GF-D8 (cell line): ENCODE measurements at places on chromosomes 5 and 9.

GRCh38 chr9:36903541-36904435 lies 130.3 kb downstream of the PAX5 start:
- DNase-seq, result no peak

DNA sequence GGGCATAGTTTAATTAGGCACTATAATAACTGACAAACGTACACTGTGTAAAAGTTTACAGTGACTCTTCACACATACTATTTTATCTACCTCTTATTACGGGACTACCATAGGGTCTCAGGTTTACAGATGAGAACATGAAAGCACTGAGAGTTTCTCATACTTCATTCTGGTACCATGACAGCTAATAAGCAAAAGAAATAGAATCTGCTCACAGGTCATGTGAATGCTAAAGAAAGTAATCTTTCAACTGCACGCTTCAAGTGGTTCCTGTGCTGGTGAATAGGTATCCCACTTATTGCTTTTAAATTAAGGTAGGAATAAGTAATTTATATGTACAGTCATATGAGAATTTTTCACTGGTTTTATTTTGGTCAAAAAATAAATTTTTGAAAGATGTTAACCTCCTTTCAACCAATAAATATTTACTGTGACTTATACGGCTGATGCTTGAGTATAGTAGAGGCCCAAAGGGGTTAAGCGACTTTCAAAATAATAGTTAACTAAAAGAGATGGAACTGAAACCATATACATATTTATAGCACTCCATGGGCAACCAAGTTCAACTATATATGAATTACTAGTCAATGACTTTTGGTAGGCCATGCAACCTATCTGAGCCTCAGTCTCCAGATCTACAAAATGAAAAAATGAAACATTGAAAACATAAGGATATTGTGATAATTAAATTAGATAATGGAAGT lies 8.1 kb downstream of the CDKN2A start:
- DNase-seq, result no peak

DNA sequence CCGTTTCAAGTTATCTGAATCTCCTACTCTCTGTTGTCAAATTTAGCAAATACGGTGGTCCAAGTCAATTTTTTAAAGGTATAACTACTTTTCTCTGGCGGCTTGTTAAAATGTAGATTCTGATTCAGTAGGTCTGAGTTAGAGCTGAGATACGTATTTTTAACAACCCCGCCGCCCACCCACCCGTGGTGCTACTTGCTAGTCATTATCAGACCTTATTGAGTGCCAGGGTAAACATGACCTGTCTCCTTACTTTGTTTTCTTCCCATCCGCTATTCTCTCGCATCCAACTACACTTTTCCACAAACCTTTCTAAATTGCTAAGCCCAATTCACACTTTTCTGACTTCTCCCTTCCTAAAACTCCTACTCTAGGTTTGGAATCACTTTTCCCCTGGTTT lies 694 bp upstream of the PLAA start:
- DNase-seq, result no peak

- DNase-seq, result no peak
These were observed 202.9 kb upstream of the WWC1 start for GRCh38 chr5:168088410-168089173.

DNA sequence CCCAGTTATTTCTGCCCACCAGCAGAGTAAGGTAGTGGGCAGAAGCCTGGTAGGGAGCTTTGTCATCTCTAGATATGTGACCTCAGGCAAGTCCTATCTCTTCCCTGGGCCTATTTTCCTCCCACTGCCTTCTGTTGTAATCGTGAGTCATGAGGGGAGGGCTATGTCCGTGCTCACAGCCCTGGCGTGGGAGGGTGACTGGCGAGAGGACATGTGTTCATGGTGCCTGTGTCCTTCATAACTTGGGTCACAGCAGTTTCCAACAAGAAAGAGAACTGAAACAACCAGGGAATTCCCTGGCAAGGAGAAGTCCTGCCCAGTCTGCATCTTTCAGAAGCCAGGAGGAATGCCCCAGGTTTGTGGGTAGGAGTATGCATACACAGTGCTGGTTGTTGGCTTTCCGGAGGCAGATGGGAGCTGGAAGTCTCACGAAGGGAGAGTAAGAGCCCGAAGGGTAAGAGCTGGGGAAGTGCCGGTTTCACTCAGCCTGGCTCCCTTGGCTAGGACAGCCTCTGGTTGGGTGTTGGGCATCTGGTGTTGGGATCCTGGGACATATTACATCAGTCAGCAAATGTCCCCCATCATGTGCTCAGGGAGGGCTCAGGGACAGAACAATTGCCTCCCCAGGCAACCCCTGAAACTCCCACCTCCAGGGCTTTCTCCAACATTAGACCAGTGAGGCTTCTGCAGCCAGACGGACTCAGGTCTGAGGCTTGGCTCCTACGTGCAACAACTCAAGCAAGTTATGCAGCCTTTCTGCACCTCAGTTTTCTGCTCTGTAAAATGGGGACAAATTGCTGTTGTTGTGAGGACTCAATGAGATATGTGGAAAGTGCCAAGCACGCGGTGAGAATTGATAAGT lies 4.3 kb upstream of the TIFAB start:
- no peak for DNase-seq

DNA sequence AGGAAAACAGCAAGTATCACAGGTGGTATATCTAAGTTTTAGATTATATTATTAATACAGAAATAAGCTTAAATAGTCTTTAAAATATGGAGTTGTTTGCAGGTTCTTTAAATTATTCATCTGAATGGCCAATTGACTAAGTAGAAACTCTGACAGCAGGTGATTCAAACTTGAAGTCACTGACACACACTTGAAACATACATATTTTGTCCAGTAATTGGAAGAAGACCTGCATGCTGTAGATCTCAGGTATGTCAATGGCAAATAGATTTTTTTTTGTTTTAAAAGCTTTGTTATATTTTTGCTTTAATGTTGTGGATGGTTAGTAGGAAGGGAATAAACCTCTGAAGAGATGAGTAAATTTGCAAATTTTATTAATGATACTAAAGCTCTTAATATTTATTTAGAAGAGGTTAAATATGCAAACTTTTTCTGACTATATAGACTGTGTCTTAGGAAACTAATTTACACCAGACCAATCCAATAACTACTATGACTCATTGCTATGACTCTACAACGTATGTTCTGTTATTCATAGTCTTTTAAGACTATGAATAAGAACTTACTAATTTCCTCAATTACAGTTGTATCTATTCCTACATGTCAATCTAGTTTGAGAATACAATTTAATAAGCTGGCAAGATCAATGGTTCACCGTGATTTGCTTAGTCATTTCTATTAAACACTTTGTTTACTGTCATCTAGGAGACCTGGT lies 53.9 kb upstream of the RORB start:
- DNase-seq, result no peak

- DNase-seq, result no peak
These were observed 42.2 kb upstream of the ALDOB start for GRCh38 chr9:101477736-101478135.

GRCh38 chr9:72292874-72293607 lies 72.0 kb downstream of the ZFAND5 start:
- DNase-seq, result peak; percentile 77

DNA sequence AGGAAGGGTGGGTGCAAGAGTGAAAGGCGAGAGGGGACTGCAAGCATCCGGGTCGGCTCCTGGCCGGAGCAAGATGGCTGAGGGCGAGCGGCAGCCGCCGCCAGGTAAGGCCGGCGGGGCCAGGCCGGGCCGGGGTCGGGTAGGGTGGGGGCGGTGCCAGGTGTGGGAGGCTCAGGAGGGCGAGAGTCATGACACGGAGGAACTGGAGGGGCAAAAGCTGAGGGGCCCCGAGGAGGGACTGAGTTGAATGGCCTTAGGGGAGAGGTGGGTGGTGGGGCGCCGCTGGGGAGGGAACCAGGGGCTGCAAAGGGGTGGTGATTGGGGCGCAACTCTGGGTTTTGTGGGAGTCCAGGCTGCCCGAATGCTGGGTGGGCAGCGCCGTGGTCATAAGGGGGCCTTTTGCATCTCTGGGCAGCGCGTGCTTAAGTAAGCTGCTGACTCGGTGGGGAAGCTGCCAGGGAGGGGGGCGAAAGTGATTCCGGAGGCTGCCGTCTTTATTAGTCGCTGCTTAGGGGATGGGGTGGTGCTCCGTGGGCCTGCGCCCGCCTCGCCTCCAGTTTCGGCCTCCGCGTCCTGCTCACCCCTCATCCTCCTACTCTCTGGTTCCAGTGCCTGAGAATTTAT lies 425 bp downstream of the PTPA start:
- no peak for DNase-seq

DNA sequence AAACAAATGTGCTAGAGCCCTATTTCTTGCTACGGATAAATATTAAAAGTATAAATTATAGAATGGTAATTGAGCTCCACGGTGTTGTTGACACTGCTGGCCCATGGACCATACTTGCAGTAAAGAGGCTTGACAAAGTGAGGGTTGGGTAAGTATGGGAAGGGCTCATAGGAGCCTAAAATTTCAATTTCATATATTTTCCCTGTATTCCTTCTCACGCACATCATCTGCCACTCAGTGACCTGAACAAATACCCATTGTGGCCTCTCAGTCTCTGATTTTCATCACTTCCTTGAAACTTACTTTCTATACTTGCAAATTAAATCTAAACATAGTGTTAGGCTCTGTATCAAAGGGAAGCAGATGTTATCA lies 116.5 kb downstream of the PIK3R1 start:
- DNase-seq, result no peak

GRCh38 chr5:75639535-75640311 lies 28.5 kb downstream of the ANKDD1B start:
- DNase-seq, result no peak

GRCh38 chr5:173341961-173342430 lies 13.8 kb upstream of the STC2 start:
- DNase-seq, result peak; percentile 14

DNA sequence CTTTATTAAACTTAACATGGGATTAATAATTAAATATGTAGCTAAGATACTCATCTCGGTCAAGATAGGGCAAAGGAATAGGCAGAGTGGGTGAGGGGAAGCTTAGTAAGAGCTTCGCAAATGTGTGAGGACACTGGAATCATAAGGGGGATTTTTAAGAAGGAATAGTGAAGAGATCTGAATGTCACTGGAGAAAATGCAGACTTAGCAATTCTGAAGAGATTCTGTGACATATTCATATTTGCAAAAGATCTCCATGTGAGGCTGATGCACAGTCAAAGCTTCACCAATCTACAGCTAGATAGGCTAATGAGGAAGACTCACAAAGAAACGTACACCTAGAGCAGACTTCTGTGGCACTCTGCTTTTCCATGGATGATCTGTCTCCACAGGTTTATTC lies 1202.8 kb upstream of the CDH6 start:
- DNase-seq, result no peak

DNA sequence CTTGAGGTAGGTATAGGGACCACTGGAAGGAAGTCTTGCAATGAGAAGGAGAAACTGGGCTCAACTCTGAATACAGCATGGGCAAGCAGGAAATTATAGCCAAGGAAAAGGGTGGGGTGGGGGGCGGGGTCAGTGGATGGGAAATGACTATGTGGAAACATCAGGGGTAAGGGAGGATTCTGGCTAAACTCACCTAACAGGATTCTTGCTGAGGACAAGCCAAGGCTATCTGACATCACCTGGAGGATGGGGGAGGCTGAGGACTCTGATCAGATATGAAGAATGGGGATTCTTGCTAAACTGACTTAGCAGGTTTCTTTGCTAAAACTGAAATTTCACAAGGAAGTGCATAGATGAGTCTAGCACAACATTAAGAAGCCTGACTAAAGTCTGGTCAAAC lies 40.8 kb downstream of the CTSL start:
- no peak for DNase-seq

- DNase-seq, result peak; percentile 60
These were observed 151.1 kb upstream of the ERCC6L2 start for GRCh38 chr9:95724253-95724991.

DNA sequence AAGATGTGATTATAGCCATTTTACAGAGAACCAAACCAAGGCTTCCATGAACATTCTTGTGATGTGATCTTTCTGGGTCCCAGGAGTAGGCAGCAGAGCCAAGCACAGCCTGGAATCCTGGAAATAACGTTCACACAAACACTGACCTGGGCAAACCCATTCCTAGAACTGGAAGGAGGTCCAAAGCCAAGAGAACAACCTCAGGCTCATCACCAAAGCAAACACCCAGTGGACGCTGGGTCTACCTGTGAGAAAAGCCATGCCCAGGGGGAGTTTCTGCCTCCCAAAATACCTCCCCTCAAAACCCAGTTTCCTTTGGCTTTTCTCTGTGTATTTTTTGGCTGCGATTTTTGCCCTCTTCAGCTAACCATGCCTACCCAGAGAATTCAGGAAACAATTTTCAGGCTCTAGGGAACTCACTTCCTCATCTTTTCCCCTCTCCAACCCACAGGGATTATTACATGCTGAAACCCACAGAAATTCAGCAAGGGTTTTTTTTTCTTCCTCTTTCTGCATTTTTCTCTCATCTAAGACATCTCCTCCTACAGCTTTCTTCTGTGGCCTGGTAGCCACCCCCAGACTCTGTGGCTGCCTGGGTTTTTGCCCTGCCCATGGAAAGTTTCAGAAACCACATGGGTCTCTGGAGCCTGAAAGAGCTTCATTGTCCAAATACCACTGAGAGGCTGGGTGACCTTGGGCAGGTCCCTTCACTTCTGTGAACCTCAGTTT lies 75.0 kb downstream of the TNC start:
- peak; percentile 82 for DNase-seq

DNA sequence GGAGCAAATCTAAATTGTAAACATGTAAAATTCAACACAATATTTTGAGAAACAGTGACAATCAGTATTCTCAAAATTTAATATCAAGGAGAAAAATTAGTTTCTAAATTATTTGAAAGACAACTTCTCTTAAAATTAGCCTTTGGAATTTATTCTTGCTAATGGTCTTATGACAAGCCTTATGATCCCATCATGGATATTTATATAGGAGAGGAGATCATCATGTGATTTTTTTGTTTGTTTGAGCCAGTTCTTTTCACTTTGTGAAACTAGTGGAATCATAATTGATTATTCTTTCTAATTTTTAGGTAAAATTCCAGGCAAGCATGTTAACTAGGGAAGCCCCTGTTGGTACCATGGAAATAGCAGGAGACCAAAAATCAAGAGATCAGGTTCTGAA lies 24.7 kb downstream of the DMXL1 start:
- no peak for DNase-seq

DNA sequence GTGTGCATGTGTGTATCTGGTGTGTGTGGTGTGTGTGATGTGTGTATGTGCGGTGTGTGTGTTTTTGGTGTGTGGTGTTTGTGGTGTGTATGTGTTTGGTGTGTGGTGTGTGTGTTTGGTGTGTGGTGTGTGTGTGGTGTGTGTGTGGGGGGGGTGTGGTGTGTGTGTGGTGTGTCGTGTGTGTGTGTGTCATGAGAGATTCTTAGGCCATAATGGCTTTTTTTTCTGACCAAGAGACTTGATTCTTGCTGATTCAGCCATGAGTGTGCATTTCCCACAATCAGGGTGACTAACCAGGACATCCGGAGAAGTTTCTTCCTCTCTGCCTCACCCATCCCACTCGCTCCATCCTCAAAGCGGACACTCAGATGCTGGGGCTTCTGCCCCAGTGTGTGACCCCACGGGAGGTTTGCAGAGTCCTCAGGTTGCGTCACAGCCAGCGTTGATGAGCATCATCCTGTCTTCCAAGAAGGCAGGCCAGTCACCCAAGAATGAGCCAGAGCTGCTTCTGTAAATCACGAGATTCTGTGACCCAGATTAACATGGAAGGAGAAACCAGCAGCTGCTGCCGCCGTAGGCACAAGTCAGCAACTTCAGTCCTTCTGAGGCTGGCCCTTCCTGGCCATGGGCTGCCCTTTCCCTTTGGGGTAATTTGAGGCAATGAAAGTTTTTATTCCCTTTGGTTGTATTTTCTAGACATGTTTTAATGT lies 12.5 kb upstream of the CTSL start:
- DNase-seq, result no peak

GRCh38 chr9:123964761-123965160 lies 34.8 kb upstream of the DENND1A start:
- DNase-seq, result no peak
